Stimulated activated CD4-positive, alpha-beta T cell treated with anti-CD3 and anti-CD28 coated beads, TNF-alpha, amount 100 ng/mL, for 4 hours (primary cell): ENCODE measurements at places on chromosomes 1 and 21.

DNA sequence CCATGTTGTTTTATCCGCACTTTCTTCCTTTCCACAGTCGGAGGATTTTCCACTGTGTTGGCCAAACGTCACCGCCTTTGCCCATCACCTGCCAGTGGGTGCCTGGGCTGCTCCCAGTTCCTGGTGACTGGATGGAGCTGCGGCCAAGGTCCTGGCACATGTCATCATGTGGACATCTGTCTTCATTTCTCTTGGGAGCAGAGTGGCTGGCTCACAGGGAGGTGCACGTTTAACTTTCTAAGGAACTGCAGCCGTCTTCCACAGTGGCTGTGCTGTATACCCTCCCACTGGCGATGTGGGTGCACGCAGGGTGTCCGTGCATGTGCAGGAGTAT is 19.5 kb upstream of the RNF223 start:
- DNase-seq: no peak

DNA sequence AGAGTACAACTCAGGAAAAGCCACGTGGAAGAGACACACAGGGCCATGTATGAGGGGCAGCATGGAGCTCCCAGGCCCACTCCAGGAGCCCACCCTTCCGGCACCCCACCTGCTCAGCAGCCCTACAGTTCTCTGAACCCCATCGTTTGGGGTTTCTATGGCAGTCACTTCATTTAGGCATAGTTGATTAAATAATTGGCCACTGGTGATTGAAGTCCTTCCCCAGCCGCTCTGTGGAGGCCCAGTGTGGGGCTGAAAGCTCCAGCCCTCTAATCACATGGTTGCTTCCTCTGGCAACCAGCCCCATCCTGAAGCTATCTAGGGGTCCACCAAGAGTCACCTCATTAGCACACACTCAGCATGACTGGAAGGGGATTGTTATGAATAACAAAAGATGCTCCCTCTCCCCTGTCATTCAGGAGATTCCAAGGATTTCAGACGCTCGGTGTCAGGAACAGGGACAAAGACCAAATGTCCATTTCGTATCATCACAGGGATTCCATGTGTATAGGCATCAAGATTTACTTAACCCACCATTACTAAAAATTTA is 12.2 kb upstream of the S100A7A start:
- DNase-seq: no peak

GRCh38 chr1:111615870-111616715 is 3.5 kb upstream of the RAP1A start:
- DNase-seq: peak; percentile 46

GRCh38 chr1:47781171-47781959 is 215.8 kb downstream of the TRABD2B start:
- DNase-seq: no peak

DNA sequence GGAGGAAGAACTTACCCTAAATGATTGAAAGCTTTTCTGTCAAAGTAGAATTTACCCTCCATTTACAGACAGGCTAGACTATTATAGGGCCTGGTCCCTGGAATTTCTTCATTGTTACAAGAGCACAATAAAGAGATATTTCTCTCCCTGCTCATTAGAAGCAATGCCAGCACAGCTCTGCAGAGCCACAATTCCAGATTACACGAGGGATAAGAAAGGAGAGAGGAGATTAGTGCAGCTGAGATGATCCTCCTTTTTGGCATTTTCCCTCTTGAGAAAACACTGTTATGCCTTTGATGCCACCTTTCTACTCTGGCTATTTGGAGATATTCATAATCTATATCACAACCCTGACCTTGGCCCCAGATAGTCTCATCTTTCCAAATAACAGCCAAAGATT is 1119.5 kb upstream of the TMPRSS15 start:
- DNase-seq: no peak

DNA sequence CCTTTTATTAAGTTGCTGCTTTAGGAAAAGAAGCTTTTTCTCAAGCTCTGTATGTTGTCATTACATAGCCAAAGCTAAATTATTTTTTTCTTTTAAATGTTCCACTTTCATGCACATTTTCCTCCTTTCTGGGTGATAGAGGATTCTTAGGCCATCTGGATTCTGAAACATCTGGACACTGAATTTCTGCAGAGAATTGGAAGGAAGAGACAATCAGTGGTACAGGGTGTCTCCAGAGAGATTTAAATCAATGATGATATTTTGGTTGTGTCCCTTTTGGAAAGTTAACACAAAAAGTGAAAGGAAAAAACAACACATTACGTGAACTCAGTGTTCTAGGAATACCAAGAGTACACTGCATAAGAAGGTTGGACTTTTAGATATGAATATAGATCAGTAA is 211.4 kb upstream of the PKN2 start:
- no peak for DNase-seq

DNA sequence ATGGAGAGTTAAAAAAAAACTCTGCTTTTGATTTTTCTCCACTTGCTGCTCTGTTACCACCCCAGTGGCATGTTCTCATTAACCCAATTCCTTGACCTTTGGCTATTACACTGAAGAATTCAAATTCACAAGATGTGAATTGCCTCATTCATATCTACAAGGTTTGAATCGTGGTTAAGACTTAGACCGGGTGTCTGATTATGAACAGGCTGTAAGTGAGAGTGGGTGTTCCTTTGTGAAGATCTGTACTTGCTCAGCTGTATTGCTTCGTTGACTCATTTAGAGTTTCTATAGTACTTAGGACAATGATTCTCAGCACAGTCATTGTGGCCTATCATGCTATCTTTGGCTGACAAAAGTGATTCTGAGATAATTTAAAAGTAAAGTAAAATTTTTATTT is 36.4 kb downstream of the DNM3 start:
- no peak for DNase-seq

GRCh38 chr1:198912046-198912445 is 273.2 kb downstream of the PTPRC start:
- DNase-seq: no peak

DNA sequence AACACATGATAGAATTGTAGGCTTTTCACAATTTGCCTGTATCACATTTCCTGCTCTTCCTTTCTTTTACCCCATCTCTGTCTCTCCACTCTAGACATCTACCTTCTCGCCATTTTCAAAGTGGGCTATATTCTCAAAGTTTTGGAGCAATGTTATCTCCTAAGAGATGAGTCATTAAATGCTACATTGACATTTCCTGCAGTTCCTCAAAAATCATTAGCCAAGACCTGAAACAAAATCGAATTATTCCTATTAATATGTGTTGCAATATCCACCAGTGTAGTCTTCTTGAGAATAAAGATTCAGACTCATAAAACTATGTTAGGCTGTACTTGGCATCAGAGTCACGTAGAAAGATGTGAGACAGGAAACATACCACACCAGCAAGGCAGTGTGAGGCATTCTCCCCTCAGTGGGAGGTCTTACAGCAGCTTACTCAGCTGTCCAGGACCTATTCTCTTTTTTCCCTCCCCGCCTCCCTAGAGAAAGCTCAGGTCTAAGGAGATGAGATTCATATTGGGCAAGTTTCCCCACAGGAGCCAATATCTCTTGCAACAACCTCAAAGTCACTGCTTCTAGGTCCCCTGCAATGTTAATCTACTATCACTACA is 38.8 kb downstream of the FRRS1 start:
- no peak for DNase-seq

- no peak for DNase-seq
These were observed 93.5 kb downstream of the PLD5 start for GRCh38 chr1:242430956-242431355.

GRCh38 chr1:201424146-201424545 is 2.6 kb upstream of the TNNI1 start:
- no peak for DNase-seq

DNA sequence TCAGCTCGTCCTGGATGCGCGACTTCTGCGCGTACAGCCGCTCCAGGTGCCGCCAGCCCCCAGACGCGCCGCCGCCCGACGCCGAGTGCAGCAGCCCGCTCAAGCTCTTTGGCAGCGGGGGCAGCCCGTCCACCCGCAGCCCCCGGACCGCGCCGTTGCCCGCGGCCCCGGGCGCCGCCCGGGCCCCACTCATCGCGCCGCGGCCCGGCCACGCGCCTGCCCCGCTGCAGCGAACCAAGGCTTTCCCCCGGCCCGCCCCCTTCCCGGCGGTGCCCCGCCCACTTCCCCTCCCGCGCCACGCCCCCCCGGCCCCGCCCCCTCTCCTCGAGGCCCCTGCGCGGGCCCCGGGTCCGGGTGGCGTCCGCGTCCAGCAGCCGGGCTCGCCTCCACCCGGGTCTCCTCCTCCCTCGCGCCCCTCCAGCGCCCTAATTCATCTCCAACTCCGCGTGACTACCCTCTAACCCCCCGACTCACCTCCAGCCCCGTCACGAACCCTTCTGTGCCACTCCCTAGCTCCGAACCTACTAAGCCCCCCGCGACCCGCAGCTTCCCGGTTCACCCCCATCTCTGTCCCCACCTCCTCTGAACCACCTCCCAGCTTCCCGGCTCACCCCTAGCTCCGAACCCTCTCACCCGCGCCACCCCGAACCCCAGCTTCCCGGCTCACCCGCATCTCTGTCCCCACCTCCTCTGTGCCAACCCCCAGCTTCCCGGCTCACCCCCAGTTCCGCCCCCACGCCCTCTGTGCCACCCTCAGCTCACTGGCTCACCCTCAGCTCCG is at the start of gene FAM89A:
Gene FAM89A (minus strand): TSS at position 236 of the 781 bp plus-strand sequence. CDS start 43 bp downstream, at position 193.
- DNase-seq: peak; percentile 71

DNA sequence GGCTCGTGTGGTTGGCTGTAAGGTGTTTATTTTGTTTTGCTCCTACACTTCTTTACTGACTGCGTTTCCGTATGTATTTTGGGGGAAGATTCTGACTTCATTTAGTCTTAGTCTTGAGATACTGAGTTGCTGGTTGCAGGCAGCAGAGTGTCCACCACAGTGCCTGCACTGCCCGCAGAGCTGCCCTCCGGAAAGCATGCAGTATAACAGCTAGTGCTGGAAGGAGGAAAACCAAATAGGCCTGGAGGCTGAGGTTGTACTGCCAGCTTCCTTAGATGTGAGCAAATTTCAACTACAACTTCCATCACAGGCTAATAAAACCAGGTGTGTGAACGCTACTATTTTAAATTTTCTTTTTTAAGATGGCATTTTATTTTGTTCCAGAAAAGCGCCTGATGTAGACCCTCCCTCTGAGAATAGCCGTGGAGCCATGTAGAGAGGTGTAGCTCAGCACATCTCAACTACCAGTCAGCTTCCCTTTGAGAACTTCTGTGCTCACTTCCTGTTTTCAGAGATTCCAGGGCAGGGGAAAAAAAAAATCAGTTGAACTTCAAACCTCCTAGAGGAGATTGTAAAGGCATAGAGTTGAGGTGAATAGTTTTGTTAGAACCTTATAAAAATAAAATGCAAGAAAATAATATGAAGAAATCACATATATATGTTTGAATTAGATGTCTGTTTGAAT is 17.6 kb downstream of the LMO4 start:
- DNase-seq: no peak

DNA sequence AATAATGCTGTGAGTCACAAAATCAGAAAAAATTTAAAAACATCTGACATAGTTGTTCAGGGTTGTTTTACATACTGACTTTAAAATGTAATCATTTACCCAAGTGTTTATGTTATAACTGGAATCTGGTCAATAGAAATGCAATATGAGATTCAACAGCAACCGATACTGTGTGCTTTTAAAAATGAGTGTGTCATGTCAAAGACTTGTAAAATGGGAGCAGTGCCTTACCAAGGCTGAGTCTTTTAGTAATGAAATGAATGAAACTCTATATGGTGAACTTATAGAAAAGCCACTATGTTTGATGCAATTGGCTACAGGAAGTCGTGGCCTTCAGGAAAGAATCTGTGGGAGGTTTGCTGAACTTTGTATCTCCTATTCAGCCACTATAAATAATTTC is 570.2 kb downstream of the DPYD start:
- DNase-seq: no peak

- DNase-seq: no peak
These were observed 72.8 kb upstream of the CD1D start for GRCh38 chr1:158107916-158108315.

GRCh38 chr1:51157395-51157794 is 55.4 kb downstream of the C1orf185 start:
- no peak for DNase-seq

- DNase-seq: no peak
These were observed 1.2 kb upstream of the CDA start for GRCh38 chr1:20587661-20588053.

DNA sequence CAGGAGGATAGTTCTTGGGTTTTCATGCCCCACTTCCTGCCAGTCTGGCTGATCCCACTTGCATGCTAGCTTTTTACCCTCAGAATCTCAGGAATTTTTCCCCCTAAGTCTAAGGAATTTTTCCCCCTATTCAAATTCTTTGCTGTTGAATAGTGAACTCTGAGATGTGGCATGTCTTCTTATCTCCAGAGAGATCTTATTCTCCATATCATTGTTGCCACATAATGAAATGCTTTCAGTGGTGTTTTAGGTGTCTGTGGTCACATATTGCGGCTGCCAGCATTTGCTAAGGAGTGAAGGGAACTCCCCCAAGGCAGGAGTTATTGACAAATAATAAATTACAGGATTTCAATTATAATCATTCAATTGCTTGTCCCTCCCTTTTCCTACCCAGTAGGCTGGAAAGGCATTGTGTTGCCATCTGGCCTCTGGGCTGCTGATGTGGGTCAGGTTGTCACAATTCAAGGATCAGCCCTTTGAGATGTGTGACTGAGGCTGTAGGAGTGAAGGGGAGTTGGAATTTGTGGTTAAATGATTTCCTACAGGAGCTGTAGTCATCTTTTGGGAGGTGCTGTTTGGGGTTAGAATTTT is 3.9 kb upstream of the FLG start:
- no peak for DNase-seq

DNA sequence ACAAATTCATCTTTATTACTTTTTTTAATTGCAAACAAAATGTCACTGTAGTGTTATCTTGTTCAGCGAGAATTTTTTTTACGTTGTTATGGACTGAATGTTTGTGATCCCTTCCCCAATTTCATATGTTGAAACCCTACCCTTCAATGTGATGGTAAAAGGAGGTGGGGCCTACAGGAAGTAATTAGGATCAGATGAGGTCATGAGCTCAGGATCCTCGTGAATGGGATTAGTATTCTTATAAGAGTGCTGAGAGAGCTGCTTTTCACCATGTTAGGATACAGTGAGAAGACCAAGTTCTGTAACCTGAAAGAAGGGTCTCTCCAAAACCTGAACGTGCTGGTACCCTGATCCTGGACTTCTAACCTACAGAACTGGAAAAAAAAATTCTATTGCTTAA is 646.0 kb upstream of the TMPRSS15 start:
- no peak for DNase-seq

- no peak for DNase-seq
These were observed 142.4 kb downstream of the AK5 start for GRCh38 chr1:77424236-77424635.
